ENCODE measurements at places on chromosomes 7 and 10. TPM values are rescaled to one million over a fixed set of nuclear protein-coding genes. Genes with fewer than 3 reads are reported as not detected.

Gene NUP205
- total RNA-seq, result 31.2 TPM

Gene PRR15
- not detected for total RNA-seq

Gene NAMPT
- total RNA-seq, result 172 TPM

Gene AOC1
- total RNA-seq, result not detected

Gene CDNF
- total RNA-seq, result 0.40 TPM

Gene CALHM1
- total RNA-seq, result not detected

Gene PLEKHS1
- total RNA-seq, result not detected

Gene CALHM3
- total RNA-seq, result not detected

Gene CH25H
- total RNA-seq, result 4.4 TPM

Gene CCDC3
- total RNA-seq, result under 0.01 TPM

Gene PLAC9
- 0.40 TPM for total RNA-seq

Data from lung microvascular endothelial cell (primary cell).